Right lobe of liver (tissue), 6 donors: ENCODE measurements at places on chromosomes 11 and 22.
A peak's percentile ranks its signal among the peaks of the same experiment; 100 is the strongest.

- no peak for DNase-seq
Observed at GRCh38 chr22:35177811-35178210, 79.5 kb upstream of the HMGXB4 start.

DNA sequence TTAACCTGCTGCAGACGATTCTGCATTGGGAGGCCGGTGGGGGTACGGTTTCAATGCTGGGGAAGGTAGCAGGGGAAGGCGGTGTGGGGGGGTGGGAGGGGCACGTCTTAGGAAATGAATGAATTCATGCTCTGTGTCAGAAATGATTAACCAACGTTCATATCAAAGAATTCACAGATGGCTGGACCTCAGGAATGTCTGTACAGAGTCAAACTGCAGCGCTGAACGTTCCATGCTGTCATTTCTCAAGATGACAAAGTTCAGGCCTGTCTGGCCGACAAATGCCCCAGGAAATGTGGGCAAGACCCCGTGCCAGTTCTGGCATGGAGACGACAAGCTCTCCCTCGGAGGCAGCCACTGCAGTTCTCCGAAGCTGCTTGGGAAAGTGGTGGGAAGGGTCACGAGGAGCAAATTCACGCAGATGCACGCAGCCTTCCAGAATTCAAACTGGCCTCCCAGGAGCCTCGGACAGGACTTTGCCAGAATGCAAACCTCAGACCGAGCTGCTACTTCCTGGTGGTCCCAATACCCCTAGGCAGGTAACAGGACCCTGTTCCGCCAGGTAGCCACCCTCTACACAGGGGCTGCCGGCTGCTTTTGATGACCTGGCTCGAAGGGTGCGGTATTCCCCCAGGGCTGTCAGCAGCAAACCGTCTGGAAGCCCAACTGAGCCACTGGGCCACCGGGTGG is 81.5 kb downstream of the TRMU start:
- no peak for DNase-seq

GRCh38 chr11:95827696-95828095 is 37.4 kb downstream of the CEP57 start:
- no peak for DNase-seq

DNA sequence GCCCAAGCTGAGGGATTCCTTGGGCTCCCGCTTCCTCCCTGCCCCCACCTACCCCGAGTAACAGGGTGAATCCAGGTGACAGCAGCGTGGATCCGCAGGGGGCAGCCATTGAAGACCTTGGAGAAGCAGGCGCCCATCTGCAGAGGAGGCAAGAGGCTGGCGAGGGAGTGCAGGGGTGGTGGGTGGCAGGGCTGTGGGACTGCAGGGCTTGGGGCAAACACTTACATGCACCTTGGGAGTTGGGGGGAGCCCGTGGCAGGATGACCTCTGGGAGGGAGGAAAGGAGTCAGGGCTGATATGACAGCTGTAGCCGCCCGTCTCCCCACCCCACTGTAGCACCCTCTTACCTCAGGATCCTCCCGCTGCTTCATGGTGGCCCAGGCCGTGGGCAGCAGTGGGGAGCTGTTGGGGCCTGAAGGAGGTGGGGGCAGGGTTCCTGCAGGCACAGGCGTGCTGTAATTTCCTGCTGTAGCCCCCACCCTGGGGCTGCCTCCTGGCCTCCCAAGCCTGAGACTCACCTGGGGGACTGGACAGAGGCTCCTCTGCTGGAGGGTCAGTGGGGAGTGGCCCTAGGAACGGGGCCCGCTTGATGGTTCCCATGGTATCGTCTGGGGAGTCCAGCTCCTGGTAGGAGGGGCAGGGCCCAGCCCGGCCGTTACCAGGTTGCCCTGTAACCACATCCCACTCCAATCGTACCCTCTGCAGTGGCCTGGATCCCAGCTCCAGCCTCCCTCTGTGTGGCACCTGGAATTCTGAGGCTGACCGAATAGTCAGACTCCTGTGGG is 6.1 kb downstream of the MAP4K2 start:
- DNase-seq: peak; percentile 48

DNA sequence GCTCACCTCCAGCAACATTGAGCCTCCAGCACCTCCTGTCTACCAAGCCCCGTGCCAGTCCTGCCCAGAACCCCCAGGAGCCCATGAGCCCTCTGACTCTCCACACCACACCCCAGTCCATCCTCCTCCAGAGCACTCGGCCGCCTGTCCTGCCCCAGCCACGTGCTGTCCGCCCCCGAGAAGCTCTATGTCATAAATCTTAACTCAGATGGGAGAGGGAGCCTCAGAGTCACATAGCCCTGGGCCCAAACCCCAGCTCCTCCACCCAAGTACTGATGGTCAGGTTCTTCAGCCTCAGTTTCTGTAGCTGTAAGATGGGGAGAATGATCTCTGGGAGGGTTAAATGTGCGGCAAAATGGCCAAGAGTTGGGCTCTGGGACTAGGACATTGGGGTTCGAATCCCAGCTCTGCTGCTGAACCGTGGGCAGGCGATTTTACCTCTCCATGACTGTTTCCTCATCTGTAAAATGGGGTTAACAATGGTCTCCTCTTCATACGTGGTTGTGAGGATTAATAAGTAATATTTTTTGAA is 27.8 kb downstream of the CYTH4 start:
- DNase-seq: no peak

- DNase-seq: peak; percentile 83
Observed at GRCh38 chr22:36385491-36386350, 2.0 kb downstream of the MYH9 start.

DNA sequence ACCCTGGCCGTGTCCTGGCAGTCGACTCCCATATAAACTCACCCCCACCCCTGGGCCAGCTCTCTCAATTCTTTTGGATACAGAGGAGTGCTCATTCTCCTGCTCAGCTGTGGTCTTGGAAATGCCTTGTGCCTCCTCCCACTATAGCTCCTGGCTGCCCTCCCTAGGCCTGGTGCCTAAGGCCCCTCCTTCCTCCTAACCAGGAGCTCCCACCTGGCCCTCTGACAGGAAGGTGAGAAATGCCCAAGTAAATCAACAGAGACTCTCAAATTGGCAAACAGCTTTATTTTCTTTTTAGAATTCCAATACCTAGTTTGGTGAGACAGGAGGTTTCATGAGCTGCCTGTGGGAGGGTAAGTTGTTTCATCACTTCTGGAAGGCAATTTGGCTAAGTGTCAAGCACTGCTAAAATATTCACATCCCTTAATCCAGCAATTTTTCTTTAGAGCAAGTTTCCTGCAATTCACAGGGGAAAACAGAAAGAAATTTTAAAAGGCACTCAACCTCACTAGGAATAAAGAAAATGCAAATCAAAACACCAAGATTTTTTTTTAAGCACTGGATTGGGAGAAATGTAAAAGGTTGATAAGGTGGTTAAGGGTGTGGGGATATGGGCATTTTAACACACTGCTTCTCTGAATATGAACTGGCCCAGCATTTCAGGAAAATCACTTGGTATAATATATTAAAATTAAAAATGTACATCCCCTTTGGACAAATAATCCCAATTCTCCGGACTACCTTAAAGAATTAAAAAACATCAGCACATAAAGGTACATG is 209.7 kb upstream of the ARHGAP20 start:
- peak; percentile 14 for DNase-seq

DNA sequence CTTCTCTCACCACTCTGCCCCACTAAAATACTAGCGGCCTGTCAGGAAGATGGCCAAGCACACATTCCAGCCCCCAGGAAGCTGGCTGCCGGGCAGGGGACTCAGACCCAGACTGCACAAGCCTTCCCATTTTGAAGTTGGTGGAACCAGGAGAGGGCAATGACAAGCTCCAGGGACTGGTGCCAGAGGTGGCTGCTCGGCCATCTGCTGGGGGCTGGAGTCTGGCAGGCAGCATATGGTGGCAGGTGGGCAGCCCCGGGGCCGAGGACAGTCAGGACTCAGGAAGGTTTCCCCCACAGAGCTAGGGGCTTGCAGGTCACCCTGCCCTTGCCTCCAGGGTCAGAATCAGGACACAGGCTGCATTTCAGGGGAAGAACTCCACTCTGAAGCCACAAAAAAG is 22.6 kb downstream of the KCNJ5 start:
- peak; percentile 39 for DNase-seq

GRCh38 chr11:16404781-16405285 is 48.5 kb upstream of the SOX6 start:
- no peak for DNase-seq

- DNase-seq: no peak
Observed at GRCh38 chr11:122025757-122026156, 90.3 kb downstream of the BLID start.

- DNase-seq: no peak
Observed at GRCh38 chr22:37454857-37455686, 27.8 kb upstream of the ELFN2 start.

DNA sequence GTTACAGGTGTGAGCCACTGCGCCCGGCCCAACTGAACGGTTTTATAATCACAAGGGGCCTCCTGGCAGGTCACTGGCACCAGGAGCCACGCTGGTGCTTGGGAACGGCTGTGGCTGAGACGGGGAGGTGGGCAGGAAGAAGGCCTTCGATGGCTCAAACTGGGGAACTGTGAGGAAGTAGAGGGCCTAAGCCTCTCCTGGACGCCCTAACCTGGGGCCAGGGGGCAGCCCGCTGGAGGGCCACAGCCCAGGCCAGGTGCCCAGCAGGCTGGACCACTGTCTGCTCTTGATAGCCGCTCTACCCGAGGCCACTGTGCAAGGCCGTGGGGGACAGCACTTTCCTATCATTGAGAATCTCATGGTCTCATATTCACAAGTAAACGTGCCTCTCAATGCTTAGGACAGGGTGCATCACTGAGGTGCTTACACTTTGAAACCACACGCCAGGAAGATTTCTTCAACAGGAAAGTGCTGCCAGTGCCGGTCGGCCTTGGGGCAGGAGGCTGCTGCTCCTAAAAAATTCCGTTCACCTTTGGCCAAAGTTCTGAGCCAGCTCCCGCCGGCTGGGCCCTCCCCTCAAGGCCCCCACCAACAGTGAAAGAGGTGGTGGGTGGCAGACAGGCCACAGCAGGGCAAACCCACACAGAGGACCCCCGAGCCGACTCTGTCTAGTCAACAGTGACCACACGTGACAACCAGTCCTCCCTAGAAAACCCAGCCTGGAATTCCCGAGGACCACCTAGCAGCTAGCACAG is 7.2 kb downstream of the GATD1 start:
- no peak for DNase-seq

DNA sequence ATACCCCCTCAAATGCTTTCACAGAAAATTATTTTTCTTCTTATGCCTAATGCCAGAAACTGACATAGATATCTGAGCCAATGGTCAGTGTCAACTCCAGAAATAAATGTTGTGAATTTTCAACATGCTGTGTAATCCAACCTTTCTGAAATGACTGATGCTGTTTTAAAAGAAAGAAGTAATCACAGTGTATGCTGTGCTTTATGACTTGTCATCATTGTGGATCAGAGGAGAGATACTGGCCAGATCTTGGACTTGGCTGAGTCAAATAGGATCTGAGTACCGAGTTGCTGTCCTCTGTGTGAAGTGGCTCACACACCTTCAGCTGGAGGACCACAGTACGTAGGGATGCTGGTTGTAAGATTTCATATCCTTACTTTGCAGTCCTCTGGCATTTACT is 89.9 kb upstream of the ARHGAP20 start:
- no peak for DNase-seq

DNA sequence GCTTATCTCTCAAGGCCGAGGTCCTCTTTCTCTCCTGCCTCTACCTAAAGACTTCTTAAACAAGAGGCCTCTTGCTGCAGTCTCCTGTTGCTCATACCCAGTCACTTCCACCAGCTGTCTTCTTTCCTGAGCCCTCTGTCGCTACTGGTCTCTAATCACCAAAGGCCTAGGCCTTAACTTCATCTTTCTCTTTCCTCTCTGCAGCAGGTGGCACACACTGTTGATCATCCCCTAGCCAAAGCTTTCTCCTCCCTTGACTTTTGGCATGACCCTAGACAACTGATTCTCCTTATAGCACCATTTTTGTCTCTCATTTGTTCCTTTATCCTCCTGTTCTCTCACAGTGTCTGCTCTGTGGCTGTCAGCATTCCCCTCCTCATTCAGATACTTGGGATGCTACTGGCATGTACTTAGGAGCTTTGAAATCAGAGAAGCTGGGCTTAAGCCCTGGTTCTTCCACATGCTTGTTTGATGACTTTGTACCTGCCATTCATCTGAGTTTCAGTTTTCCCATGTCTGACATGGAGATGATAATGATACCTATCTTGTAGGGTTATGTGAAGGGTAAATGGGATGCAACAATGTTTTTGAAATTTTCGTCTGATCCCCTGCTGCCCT is 22.4 kb downstream of the ENDOD1 start:
- DNase-seq: no peak

- no peak for DNase-seq
Observed at GRCh38 chr22:24066865-24067264, 55.8 kb downstream of the CABIN1 start.

GRCh38 chr11:15198284-15198683 is 83.6 kb downstream of the INSC start:
- DNase-seq: no peak

DNA sequence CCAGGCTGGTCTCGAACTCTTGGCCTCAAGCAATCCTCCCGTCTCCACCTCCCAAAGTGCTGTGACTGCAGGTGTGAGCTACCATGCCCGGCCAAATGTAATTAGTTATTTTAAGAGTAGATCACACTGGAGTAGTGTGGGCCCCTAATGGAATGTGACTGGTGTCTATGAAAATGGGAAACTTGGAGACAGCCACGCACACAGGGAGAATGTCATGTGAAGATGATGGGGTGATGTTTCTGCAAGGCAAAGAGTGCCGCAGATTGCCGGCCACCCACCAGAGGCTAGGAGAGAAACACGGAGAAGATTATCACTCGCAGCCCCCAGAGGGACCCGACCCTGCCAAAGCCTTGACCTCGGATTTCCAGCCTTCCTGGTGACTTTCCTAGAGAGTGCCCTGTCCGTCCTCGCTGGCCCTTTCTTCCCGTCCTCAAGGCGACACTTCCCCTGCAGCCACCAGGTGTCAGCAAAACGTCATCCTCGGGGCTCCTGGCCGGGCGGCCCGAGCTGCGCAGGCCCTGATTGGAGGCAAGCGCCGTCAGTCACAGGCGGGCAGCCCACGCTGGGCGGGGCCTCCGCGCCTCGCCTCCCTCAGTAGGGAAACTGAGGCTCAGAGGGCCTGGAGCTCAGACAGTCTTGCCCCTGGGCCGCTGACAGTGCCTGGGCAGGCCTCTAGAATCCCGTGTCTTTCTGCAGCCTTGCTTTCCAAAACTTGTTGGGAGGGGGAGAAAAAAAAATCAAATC is 16.3 kb downstream of the CRYBB2 start:
- peak; percentile 85 for DNase-seq

DNA sequence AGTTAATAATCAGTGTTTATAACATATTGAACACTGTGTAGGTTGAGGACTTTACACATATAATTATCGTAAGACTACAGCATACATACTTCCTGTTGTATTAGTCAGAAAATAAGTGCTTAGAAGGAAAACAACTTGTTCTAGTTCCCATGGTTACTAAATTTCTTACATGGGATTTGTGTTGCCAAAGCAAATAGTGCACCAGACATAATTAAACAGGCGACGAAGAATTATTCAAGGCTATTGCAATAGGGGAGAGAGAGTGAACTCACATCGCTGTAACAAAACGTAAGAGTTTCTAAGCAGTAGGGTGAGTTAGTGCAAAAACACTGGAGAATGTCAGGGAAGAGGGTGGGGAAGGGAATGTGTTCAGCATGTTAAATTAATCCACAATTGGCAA is 347.8 kb downstream of the CNTN5 start:
- no peak for DNase-seq

- DNase-seq: peak; percentile 62
Observed at GRCh38 chr22:46150655-46151477, 540 bp downstream of the PPARA start.
